NCI-H69 (cell line): ENCODE measurements at places on chromosomes 13 and 19.

DNA sequence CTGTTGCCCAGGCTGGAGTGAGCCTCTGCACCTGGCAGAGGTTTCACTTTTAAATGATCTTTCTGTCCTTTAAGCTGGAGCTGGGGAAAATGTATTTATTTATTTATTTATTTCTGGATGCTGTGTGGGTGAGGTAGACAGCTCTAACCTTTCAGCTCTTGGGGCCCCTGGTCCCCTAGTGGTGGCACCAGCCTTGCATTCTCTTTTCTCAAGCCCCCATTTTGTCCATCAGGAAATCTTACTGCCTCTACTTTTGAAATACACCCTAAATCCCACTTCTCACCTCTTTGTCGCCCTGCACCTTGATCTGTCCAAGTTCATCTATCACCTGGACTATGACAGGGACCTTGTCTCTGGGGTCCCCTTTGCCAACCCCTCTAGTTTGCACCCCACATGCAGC, 2.1 kb upstream of the B9D2 start:
- no peak for DNase-seq

DNA sequence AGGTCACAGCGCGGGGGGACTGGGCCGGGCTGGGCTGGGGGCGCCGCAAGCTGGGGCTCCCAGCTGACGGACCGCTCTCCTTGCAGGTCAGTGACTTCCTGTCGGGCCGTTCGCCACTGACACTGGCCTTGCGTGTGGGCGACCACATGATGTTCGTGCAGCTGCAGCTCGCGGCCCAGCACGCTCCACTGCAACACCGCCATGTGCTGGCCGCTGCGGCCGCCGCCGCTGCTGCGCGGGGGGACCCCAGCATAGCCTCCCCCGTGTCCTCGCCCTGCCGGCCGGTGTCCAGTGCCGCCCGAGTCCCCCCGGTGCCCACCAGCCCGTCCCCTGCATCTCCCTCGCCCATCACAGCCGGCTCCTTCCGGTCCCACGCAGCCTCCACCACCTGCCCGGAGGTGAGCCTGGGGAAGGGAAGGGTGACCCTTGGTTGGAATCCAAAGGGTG, 5.7 kb downstream of the MIDN start:
- DNase-seq = no peak

- DNase-seq = peak; percentile 61
Measured at GRCh38 chr13:111410232-111411021, 90.0 kb downstream of the TEX29 start.

- no peak for DNase-seq
Measured at GRCh38 chr19:43766755-43767043, 11.9 kb upstream of the SMG9 start.

GRCh38 chr13:27404680-27405079, 19.7 kb upstream of the GTF3A start:
- DNase-seq = peak; percentile 44

DNA sequence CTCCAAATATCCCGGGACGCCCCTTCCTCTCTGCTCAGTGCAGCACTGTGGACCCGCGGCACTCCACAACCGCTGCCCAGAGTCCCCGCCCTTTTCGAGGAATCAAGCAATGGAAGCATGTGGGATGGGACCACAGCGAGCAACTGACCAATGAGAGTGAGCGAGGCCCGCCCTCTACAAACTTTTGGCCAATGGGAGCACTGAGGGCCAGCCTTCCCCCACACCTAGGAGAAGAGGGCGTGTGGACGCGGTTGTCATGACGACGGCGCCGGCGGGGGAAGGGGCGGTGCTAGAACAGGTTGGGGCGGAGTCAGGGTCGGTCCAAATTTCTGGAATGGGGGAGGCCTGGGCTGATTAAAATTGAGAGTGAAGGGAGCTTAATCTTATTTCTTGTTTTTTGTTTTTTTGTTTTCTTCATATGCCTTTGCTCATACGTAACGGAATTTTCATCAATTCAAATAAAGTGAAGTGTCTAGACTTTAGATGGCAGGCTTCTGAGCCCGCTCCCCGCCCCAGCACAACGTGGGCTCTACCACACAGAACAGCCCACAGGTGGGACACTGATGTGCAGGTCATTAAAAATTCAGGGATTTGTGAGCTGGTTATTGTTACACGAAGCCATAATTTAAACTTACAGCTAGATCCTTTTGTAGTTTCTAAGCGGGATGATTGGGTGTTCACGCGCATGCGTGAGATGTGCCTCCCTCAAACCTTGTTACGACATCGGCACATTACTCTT, at the start of gene DNAAF3:
TSS of gene DNAAF3 (minus strand) at position 84 of the 739 bp plus-strand sequence. CDS start 200 bp downstream, outside the sequence.
- DNase-seq = peak; percentile 99

DNA sequence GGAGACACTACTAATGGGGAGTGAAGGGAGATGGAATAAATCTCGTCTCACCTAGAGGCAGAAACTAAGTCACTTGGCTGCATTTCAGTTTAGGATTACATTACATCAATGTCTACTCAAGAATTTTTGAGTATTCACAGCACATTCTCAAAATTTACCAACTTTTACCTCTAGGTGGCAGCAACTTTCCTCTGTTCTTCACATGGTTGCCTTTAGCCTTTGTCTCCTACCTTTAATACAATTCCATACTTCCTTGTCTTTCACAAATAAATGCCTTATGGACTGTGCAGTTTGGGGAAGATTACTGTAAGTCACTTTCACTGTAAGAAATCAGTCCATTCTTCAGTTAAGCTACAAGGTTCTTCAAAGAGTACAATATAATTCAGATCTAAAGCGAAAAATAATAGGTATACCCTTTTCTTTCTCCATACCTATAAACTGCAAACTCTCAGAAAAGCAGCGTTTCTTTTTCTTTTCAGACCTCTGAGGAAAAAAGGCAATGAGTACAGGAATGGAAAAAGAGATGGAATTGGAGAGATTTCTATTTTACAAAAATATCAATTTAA, 379.4 kb downstream of the KLF12 start:
- DNase-seq = peak; percentile 68

- no peak for DNase-seq
Measured at GRCh38 chr13:109246001-109246400, 540.4 kb downstream of the IRS2 start.

GRCh38 chr19:48668332-48668731, 4.5 kb downstream of the NTN5 start:
- DNase-seq = no peak

DNA sequence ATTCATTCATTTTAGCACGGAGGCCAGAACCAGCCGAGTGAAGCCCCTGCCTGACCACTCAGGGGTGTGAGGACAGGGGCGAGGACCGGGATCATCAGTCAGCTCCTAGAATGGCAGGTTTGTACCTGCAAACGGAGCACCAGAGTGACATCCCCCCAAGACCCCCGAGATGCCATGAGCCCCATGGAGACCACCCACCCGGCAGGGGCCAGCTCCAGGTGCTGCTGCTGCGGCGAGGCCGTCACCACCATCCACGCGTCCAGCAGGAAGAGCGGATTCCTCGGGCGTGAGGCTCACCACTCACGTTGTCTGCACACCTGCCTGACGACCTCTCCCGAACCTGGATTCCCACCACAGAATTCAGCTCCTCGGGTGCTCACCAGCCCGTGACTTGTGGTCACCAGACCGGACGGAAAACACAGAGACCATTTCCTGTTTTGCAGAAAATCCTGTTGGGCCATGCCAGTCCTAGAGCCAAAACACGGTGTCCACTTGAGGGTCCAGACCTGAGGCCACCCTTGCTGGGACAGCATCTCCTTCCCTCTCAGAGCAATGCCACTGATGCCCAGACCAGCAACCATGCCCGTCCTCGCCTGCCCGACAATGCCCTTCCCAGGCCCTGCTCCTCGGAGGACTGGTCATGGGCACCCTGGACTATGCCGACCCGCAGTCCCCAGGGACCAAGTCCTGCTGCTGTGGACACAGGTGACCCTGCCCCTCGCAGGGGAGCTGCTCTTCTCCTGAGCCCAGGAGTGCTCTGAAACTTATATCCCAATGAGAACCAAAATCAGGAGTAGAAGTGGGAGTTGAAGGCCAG, 74.2 kb downstream of the RASA3 start:
- DNase-seq = no peak

DNA sequence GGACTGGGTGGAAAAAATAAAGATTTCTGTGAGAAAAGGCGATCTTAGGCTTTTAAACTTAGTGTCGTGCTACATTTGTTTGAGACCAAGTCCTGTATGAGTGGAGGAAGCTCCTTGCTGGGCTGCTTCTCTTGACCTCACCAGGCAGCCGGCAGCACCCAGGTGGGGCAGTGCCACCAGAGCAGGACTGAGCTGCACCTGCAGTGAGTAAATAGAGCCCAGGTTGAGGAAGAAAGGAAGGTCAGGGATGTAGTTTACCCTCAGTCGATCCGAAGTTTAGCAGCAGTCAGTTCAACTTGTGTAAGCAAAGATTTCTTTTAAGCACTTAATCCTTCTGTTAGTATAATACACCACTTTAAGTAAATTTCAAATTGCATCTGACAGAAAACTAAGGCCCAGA, 13.6 kb downstream of the HNRNPM start:
- peak; percentile 53 for DNase-seq

- no peak for DNase-seq
Measured at GRCh38 chr13:101939370-101939769, 462.5 kb downstream of the FGF14 start.

DNA sequence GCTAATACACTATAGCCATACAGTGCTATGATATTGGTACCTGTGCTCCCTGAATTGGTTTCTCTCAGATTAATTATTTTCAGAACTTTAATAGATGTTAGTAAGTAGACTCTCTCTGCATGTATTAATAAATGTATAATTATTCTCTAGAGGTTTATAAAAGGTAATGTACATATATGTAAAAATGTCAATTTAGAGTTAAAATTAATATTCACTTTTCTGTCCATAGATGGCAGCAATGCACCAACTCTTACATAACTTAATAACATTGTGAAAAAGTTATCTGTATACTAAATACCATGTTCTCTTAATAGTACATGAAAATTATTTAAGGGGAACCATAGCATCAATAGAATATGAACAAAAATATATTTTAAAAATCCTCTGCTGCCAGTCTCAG, 515.0 kb upstream of the KLHL1 start:
- peak; percentile 26 for DNase-seq

DNA sequence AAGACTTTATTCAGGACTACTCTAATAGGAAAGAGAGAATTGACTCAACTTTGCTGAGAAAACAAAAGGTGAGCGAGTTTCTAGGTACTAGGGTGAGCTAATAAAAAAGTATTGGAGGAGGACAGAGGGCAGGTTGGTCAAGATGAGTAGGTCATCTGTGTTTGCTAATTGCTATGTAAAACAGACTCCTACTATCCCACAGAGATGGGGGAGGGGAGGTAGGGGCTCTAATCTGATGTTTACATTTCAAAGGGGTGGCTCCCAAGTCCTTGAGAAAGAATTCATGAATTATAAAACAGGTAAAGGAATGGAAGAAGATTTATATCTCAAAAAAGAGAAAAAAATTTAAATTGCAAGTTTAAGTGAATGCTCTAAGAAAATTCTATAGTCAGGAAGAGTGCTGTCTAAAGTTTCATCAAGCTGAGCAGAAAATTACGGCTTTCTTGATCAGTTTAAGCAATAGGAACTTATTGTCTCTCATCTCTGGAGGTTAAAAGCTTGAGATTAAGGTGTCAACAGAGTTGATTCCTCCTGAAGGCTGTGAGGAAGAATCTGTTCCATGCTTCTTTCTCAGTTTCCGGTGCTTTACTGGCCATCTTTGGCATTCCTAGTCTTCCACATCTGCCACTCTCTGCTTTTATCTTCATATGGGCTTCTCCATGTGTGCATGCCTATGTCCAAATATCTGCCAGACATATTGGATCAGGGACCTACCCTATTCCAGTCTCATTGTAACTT, 790.3 kb downstream of the SLITRK5 start:
- DNase-seq = peak; percentile 24

DNA sequence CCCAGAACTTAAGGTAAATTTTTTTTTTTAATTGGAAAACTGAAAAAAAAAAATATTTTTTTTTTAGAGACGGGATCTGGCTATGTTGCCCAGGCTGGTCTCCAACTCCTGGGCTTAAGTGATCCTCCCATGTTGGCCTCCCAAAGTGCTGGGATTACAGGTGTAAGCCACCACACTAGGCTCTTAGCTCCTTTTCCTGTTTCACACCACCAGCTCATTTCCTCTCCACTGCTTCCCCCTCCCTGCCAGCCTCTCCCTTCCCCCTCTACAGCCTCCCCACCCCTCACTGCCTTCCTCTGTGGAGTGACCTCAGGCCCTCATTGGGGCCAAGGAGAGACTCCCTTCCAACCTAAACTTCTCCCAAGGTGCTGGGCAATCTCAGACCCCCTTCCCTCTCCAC, 4.2 kb upstream of the GIPR start:
- DNase-seq = no peak

DNA sequence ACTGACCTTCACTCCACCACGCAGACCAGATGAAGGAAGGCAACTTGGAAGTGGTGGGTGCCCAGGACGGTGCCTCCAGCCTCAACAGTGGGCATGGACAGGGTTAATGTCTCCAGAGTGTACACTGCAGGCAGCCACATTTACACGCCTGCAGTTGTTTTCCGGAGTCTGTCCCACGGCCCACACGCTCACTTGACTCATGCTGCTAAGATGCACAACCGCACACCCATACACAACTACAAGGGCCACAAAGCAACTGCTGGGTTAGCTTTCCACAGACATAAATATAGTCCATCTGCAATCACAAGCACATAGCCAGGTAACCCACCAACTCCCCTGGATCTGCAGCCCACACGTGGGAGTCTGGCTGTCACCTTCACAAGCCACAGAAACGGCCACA, 12.6 kb upstream of the AXL start:
- no peak for DNase-seq

GRCh38 chr19:40023969-40024368, 27.1 kb downstream of the ZNF546 start:
- DNase-seq = no peak

GRCh38 chr19:18457483-18458331, 19.8 kb upstream of the ISYNA1 start:
- DNase-seq = peak; percentile 56

DNA sequence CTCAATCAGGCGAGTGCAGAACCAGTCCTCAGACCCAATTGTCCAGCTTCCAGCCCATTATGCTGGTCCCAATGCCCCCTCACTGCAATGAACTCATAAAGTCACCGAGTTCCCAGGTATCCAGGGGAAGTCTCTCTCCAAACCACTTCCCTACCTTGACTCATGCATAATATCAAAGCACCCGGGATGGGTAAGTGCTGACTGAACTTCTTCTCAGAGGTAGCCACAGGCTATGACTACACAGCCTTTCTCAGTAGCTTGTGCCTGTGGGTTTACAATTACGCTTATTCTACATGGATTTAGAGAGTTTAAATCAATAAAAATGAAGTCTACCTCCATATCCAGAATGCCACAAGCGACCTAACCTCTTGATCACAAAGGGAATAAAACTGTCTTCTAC, 1.7 kb upstream of the C13orf42 start:
- DNase-seq = no peak
